ENCODE measurements at places on chromosomes 7 and 10.

GRCh38 chr10:13681095-13681494, 94.3 kb downstream of the PRPF18 start:
- DNase-seq: no peak

- no peak for DNase-seq
These were observed 19.9 kb downstream of the SLC29A3 start for GRCh38 chr10:71338728-71339495.

- DNase-seq: peak; percentile 5
These were observed at the start of gene IGFBP3 for GRCh38 chr7:45920502-45921380. IGFBP3 (minus strand) TSS chr7:45921272; CDS start chr7:45921140, 132 bp downstream.

GRCh38 chr7:29192323-29192722, 2.3 kb upstream of the CHN2 start:
- DNase-seq: no peak

- no peak for DNase-seq
These were observed 81.4 kb upstream of the GJD4 start for GRCh38 chr10:35523670-35524225.

- no peak for DNase-seq
These were observed 2.5 kb upstream of the KPNA7 start for GRCh38 chr7:99210265-99210970.
